ENCODE measurements at places on chromosomes 5 and 9.

DNA sequence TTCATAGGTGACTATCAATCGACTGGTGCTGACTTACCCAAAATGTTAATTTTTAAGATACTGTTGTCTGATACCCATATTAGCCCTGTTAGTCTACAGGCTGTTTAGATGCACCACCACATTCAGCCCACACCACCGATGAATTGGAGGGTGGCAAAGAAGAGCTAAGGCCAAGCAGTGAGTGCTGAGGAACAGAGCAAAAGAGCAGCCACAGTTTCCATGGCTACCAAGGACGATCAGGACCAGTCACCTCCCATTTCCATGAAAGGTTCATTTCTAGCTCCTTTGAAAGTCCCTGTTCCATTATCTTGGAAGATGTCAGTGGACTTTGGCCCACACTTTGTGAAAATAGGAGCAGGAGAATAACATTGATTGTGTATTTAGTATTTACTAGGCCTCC is 362.9 kb downstream of the TRIM32 start:
- no peak for DNase-seq

GRCh38 chr5:137016783-137017324 is 482.3 kb downstream of the SPOCK1 start:
- DNase-seq = no peak

DNA sequence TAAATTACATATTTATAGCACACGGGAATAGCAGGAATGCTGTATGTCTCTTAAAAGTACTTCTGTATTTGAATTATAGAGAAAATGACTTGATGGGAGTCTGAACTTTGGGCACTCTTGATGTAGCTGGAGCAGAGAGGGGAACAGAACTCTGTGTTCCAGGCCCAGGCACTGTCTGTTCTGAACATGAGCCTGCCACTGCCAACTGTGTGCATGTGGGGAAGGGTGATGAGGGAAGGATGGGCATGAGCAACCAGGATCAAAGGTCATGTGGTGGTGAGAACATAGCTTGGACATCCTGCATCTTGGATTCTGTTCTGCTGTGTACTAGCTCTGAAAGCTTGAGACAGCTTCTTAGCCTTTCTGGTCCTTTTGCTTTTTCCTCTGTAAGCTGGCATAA is 16.4 kb upstream of the ZBED3 start:
- DNase-seq = no peak

GRCh38 chr9:126123927-126124326 is 202.7 kb upstream of the MVB12B start:
- no peak for DNase-seq

GRCh38 chr5:113654828-113655227 is 141.3 kb downstream of the YTHDC2 start:
- no peak for DNase-seq

- DNase-seq = no peak
These were observed 25.9 kb downstream of the MTRR start for GRCh38 chr5:7894860-7895259.

DNA sequence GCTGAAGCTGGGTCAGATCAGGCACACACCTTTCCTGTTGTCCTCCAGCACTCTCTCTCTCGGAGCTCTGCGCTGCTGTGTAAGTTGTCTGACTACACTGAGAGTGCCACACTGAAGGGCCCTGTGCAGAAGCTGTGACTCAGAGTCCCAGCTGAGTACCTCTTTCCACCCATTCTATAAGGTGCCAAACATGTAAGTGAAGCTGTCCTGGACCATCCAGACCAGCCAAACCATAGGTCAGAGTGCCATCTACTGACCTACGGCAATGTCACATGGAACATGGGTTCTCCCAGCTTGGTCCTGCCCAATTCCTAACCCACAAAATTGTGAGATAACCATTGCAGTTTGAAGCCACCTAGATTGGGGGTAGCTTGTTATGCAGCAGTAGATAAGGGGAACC is 68.2 kb downstream of the ADCY2 start:
- DNase-seq = no peak

DNA sequence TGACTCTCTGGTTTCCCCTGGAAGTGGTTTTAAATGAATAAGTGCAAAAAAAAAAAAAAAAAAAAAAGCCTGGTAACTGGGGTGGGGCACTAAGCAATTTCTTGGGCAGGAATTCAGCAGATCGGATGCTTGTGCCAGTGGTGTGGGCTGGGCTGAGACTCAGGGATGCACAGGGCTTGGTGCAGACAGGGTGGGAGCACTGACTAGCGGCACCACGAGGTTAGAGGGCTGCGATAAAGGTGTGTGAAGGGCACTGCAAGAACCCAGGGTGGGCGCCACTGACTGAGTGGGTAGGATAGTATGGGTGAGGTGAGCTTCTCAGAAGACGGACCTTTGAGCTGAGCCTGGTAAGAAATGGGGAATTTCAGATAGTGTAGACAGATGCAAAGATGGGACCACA is 45.5 kb upstream of the CPLX2 start:
- no peak for DNase-seq

DNA sequence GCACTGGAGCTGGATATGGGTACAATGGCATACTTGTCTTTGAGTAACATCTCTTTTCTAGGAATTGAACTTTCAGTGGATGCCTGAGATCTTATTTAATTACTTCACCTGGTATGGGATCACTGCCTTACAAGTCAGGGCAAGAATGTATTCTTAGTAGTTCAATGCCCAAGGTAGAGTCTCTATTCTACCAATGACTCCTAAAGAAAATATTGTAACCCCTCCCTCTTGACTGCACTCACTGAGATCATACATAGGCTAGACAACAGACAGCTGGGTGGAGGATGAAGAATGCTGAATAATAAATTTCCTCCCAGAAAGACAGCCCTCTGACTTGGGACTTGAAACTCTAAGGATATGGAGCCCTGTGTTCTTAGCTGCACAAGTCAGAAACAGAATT is 1216.3 kb upstream of the ACO1 start:
- no peak for DNase-seq

- no peak for DNase-seq
These were observed 407.0 kb upstream of the GRAMD2B start for GRCh38 chr5:126016256-126016655.

DNA sequence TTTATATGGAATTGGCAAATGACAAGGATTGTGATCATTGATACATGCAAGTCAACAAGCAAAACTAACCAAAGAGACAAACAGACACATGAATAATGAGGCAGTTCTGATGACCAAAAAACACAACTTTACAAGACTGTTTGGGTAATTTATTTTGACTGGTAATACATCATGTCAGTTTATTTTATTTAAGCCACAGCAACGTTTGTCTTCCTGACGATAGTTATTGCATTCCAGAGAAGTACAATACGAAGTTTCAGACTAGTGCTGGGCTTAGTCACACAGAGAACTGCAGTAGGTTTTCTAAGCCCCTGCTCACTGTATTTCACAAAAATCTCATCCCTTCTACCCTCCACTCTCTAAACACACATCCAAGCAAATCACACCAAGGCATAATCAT is 514.2 kb downstream of the RAB3C start:
- no peak for DNase-seq

- DNase-seq = no peak
These were observed 7.1 kb upstream of the OCLN start for GRCh38 chr5:69485471-69485870.

DNA sequence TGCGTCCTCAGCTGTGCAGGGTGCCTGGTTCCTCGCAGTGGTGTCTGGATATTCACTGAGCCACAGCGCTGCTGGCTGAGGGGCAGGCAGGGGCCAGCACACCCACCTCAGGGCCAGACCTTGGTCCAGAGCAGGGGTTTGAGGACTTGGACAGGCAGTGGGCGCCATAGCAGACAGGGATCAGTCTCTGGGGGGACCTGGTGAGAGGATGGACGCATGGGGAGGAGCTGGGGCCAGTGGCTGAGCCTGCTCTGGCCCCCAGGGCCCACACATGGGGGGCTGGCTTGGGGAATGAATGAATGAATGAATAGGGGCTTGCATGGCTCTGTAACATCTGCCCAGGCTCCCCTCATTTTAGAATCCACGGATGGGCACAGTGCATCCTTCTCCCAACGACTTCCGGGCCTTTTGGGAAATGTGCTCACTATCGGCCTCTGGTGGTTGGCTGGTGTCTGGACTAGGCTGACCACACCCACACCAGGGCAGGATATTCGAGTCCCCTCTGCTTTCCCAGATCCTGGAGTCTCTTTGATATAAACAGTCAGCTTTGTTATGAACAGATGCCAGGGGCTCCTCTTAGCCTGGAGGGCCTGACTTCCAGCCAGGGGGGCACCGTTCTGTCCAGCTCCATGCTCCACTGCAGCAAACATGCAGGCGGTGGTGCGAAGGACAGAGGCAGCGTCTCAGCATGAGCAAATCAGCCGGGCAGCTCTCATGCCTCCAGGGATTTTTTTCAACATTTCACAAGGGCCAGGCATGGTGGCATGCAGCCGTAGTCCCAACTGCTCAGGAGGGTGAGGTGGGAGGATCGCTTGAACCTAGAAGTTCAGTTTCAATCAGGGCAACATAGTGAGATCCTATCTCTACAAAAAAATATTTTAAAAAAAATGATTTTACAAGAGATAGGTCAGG is 62.6 kb downstream of the NEK6 start:
- no peak for DNase-seq

DNA sequence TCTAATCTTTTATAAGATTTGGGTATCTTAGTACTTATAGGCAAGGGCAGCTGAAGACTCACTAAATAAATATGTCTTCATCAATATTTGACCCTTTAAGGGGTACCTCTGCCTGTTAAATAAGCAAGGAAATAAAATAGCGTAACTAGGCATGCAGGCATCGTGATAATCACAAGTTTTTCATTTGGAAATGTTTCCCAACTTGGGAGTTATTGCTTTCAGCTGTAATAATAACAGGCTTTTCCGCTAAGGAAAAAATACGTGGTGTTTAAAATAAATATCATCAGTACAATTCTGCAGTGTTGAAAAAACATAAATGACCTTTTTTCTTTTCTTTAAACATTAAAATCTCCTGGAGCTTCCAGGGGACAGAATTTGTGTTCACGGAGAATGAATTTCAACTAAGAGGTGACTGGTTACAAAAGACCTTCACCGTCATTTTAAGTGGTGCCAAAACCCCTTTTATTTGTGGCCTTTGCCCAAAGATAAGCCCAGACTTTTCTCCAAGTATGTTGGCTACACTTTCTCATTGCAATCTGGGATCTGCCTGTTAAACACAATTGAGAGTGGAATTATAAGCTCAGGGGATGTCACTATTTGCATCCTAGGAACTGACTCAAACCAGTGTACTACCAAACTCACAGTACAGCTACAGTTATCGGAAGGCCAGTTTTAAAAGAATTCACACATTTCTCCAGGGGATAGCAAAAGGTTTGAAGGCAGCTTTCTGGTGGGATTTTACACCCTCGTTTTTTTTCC is 218.6 kb downstream of the FBXL7 start:
- DNase-seq = no peak

DNA sequence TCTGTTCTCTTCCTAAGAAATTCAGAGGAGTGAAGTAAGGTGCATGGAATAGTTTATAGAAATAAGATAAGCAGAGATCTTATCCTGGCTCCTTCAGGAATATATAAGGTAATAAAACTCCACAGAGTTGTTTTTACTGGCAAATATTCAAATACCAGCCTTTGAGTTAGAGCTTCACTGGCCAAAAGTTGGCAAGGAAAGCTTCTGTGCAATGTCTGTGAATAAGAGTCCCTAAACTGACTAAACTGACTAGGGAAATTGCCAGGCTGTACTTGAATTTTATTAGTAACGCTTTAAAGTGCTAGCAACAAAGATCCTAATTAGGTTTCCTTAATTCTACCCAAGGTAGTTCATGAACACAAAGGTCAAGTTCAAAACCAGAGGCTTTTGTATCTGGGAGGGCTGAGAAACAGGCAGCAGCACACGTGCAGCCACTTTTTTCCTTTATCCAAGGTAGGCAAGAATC is 131.1 kb upstream of the MPDZ start:
- no peak for DNase-seq

DNA sequence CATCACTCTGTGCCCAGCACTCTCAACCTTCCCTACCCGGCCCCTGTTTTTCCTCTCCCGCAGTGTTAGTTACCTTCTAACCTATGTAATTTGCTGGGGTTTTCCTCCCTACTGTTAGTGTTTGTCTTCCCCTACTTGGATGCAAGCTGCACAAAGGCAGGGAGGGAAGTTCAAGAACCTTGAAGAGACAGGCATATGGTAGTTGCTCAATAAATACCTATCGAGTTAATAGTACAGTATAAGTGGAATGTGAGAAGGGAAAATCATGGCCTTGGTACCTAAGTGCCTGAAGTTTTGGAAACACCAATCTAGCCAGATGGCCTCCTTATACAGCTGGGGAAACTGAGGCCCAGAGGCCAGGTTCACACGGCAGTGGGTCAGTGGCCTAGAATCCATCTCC is 24.2 kb downstream of the PDGFRB start:
- DNase-seq = no peak

DNA sequence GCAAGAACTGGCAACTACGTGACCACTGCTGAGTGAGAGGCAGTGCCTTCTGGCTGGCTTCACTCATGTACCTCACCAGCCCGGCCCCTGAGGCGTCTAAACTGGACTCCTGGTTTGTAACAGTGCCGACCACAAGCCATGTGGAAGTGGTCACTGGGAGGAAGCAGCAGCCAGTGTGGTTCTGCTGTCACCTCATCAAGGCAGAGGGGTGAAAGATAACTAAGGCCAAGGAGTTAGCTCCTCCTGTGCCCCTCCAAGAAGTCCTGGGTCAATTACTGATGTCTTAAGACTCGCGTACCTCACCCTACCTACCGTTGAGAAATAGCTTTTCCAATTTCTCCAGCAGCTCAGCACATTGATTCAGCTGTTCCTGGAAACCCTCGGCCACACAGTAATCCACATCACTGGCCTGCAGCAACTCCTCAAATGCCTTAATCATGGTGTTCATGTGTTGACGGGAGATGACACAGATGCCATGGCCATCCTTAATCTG is 142.9 kb downstream of the CDK5RAP2 start:
- no peak for DNase-seq

- no peak for DNase-seq
These were observed 98.0 kb downstream of the ENC1 start for GRCh38 chr5:74542482-74542881.

DNA sequence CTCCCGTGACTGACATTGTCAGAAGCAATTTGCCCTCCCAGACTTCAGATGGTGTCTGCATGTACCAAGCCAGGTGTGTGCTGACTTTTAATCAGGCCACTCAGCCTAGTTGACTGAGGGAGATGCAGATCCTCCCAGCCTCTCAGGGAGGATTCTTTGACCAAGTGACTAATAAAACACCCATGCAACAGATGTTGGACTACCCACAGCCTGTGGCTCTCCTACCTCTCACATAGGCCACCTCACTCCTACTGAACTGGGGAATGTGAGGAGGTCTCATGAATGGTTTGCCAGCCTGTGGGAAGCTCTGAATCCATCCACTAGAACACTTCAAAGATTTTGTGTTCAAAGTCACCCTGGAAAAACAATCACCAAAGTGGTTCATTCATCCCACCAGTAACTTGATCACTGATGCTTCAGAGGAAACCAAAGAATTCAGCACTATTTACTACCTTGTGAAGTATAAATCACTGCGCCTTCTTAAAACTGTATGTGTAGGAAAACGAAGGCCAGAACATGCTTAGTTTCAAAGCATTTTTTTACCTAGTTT is 80.1 kb downstream of the ESM1 start:
- DNase-seq = no peak

- no peak for DNase-seq
These were observed 93.9 kb downstream of the GALNT10 start for GRCh38 chr5:154284433-154284832.
